ENCODE measurements at places on chromosomes 12 and 14. TPM values are rescaled to one million over a fixed set of nuclear protein-coding genes. Genes with fewer than 3 reads are reported as not detected.

The APOLD1 gene
- 10.7 TPM for total RNA-seq

The LRP6 gene
- 34.7 TPM for total RNA-seq

GRCh38 chr14:77988970-77989369 is 181.2 kb upstream of the NRXN3 start:
- no peaks in the 10 kb centered on the region for H3K27me3 ChIP-seq
- no peak for DNase-seq
- no peak overlapping the region for H3K4me3 ChIP-seq
- H3K36me3 ChIP-seq = no peaks in the 10 kb centered on the region
- H3K27ac ChIP-seq = no peak overlapping the region

DNA sequence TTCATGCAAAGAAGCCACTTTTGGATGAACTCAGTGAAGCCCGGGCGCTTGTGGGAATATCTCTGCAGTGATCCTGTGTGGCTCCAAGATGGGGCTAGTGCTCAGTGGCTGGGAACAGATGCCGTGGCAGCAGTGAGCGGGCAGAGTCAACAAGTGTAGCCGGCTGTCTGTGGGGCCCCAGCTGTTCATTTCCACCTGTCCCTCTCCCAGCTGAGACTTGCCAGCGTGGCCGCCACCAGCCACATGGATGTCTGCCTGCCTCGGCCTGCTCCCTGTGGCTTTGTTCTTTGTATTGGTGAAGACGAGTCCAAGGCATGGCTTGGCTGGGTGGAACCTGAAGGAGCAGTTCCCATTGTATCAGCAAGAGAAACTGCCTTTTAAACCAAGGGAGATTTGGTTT is 77.3 kb downstream of the NOS1 start:
- no peak overlapping the region for H3K27ac ChIP-seq
- peak; percentile 40 for DNase-seq
- no peaks in the 10 kb centered on the region for H3K27me3 ChIP-seq
- no peaks in the 10 kb centered on the region for H3K36me3 ChIP-seq

- H3K27me3 ChIP-seq = no peaks in the 10 kb centered on the region
- DNase-seq = no peak
- H3K36me3 ChIP-seq = no peaks in the 10 kb centered on the region
- no peaks in the 10 kb centered on the region for H3K4me1 ChIP-seq
- no peak overlapping the region for H3K27ac ChIP-seq
These were observed 237.9 kb downstream of the PAWR start for GRCh38 chr12:79452906-79453305.

Measured in prostate gland (tissue), 2 donors.